ENCODE measurements at places on chromosomes 1 and 21.

- no peak for DNase-seq
These were observed 30.4 kb downstream of the ARID4B start for GRCh38 chr1:235297579-235297978.

- no peak for DNase-seq
These were observed 798 bp downstream of the PMF1 start for GRCh38 chr1:156213644-156213966.

- no peak for DNase-seq
These were observed 179.3 kb upstream of the PLXNA2 start for GRCh38 chr1:208423526-208423925.

GRCh38 chr1:21523297-21523813, 14.1 kb downstream of the ALPL start:
- DNase-seq: no peak

DNA sequence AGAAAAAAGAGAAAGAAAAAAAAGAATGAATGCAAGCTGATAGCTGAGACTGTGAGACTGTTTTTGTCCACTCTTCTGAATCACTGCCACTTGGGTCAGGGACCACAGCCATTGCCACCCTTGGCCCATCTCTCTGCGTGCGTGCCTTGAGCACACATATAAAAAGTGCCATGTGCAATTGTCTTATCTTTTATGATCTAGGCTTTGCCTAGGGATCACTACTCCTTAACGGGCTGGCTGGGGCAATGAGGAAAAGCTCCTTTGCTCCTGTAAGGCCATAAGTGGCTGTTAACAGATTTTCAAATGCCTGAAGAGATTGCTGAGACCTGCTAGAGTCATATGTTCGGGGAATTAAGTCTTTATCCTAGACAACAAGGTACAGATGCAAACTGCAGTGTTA, 8.2 kb downstream of the SPATA46 start:
- DNase-seq: no peak

GRCh38 chr1:56774067-56774609, 45.1 kb downstream of the FYB2 start:
- no peak for DNase-seq

- no peak for DNase-seq
These were observed 94.8 kb downstream of the TGFBR3 start for GRCh38 chr1:91791103-91791502.

- DNase-seq: no peak
These were observed 465.3 kb upstream of the PTBP2 start for GRCh38 chr1:96256130-96256790.

GRCh38 chr1:12621346-12622335, 3.6 kb upstream of the DHRS3 start:
- no peak for DNase-seq

DNA sequence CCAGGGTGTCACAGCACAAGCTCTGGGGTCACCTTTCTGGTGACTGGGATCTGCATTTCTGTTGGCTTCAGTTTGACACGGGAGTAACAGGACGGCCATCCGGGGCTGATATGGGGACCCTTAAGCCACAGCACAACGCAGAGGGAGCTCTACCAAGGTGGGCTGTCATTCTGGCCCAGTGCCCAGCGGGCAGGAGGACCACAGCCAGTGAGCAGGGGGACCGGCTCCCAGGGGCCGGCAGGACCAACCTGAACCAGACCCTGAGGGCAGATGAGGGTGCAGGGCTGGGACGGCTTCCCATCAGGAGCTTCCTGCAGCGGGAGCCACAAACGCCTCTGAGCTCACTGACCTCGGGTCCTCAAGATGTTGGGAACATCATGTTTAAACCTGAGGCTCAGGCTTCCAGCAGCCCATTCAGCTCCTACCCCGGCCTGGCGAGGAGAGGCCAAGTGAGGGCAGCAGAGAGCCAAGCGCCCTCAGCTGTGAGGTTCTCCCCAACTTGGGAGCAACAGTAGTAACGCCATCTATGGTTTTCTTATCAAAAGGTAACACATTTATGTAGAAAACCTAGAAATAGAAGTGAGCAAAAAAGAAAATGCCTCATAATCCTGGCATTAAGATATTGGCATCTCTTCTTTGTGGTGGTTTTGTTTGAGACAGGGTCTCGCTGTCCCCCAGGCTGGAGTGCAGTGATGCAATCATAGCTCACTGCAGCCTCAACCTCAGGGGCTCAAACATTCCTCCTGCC, 26.8 kb downstream of the TMEM201 start:
- DNase-seq: no peak

DNA sequence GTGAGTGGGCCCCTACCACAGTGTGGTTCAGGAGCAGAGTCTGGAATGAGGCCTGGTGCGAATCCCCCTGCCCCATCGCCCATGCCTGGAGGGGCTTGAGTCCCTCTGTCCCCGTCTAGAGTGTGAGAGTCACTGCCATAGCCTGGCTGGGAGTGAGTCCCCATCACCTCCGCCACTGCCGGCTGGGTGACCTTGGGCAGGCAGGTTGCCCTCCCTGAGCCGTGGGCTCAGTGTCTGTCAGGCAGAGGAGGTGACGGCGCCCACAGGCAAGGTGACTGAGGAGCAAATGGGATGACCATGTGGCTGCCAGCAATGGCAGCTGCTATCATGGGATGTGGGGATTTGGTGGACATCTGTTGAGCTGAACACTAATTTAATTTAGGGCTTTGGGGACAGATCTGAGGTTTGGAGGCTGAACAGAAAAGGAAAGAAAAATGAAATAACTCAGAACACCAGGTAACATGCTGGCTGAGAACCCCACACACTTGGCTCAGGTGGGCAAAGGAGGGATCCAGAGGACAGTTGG, 38.1 kb upstream of the GPR153 start:
- DNase-seq: no peak

DNA sequence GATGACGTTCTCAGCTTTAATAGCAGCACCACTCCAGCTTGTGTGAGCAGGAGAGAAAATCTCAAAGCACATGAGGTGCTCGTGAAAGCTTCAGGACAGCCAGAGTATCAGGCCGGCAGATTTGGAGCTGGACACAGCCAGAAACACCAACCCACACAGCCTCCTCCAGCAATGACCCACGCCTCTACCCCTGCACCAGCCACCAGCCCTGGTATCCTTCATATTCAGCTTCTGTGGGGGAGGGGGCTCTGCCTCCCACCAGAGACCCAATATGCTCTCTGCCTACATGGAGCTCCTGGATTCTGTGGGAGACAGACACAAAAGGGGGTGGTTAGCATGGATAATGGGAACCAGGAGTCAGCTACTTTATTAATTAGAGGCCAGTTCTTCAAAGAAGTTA, 133.6 kb upstream of the FMN2 start:
- no peak for DNase-seq

DNA sequence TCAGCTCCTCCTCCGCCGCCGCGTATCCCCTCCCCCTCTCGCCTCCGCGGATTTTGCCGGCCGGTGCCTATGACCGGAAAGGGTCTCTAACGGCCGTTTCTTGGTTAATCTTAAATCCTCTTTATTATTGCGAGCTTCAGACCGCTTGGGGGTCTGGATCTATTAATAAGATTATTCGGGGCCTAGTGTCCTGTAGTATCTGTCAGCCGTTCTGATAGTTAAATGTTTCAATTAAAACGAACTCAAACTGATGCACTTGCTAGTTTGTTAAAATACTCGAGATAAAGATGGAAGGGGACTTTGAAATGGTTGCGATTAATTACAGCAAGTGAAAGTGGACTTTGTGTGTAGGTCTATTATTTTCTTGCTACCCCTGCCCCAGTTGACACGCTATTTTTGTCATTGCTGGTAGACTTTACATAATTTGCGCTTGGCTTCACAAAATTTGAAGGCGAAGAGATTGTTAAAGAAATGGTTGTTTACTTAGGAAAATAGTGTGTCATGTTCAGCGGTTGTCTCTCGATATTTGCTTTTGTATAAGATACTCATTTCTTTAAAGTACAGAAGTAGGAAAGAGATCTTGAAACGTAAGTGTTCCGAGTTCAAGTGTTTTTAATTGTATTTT, 779 bp downstream of the SON start:
- peak; percentile 41 for DNase-seq

DNA sequence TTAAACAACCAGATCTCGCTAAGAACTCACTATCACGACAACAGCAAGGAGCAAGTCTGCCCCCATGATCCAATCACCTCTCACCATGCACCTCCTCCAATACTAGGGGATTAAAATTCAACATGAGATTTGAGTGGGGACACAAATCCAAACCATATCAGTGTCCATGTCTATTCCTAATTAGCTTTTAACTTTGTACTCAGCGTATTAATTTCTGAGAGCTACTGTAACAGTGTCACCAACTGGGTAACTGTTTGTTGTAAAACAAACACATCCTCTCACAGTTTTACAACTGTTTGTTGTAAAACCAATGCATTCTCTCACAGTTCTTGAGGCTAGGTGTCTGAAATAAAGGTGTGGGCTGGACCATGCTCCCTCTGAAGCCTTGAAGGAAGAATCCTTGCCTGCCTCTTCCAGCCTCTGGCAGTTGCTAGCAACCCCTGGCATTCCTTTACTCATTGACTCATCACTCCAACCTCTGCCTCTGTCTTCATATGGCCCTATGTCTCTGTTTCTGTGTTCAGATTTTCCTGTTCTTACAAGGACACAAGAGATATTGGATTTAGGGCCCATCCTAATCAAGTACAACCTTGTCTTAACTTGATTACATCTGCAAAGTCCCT, 121.2 kb downstream of the LTN1 start:
- DNase-seq: no peak

DNA sequence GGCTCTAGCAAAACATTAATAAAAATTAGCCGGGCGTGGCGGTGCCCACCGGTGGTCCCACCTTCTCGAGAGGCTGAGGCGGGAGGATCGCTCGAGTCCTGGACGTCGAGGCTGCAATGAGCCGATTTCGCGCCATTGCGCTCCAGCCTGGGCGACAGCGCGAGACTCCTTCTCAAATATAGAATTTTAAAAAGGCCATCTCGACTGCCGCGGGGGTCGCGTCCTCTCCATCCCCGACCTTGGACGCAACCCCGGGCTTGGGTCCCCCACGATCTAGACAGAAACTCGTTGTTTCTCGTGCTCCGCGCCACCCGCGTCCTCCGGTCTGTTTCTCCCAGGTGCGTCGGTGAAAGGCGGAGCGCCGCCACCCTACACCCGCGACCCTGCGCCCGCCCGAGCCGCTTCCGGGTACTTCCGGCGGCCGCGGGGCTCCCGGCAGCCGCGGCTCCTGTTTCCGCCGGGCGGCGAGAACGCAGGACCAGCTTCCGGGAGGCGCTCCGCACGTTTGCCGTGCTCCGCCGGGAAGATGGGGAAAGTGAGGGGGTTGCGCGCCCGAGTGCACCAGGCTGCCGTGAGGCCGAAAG, at the start of gene SLX9:
Gene SLX9 (plus strand): TSS at position 498 of the 584 bp plus-strand sequence. CDS start 29 bp downstream, at position 527.
- peak; percentile 65 for DNase-seq

DNA sequence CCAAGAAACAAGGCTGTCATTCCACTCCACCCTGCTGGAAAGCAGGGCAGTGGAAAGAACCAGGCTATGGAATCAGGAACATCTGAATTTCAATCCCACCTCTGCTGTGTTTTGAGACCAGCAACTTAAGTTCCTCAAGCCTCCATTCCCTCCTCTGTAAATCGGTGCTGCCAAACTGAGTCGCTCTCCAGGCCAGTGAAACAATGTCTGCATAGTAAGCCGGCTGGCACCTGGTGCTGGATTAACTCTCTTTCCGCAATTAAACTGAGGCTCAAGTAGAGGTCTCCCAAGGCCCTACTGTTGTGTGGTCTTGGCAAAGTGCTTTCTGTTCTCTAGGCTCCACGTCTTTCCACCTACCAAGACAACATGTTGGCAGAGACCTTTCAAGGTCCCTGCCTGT, 65.3 kb downstream of the SSBP3 start:
- DNase-seq: no peak

DNA sequence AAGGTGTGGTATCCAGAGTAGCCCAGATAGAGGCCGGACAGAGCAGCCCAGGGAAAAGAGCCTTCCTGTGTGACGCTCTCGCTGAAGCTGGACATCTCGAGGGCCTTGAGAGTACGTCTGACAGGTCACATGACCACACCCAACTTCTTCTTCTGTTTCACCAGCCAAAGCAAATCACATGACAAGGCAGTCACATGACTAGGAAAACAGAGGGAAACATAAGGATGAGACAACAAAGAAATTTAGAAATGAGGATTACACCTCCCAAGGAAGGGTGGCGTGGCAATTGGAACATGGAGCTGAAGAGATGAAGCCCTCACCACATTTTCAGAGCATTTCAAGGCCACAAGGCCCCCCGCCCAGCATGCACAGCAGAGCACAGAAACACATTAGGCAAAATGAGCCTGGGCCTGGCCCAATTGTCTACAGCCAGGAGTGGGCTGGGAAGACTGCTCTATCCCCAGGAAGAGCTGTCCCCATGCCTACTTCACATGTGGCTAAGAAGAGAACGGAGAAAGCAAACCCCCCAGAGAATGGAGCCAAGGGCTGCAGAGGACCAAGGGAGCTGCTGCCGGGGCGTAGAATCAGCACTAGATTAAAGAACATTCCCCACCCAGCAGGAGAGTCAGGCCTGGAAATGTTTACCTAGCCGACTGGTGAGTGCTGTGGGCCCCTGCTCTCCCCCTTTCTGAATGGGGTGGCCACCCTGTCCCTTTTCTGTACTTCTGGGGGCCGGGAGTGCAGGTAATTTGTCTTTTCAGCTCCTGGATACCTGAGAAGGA, 305.1 kb downstream of the NPHP4 start:
- DNase-seq: no peak

- no peak for DNase-seq
These were observed 89.9 kb downstream of the RAVER2 start for GRCh38 chr1:64834734-64835133.

DNA sequence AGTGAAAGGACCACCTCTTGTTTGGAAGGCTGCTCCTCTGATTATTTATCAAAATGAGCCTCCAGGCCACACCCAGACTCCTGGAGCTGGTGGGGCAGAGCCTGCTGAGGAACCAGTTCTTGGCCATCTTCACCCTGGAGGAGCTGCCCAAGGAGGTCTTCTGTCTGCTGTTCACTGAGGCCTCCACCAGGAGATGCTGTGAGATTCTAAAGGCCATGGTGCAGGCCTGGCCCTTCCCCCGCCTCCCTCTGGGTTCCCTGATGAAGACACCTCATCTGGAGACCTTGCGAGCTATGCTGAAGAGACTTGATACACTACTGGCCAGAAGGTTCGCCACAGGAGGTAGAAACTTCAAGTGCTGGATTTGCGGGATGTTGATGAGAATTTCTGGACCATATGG, 61.7 kb upstream of the GJA8 start:
- DNase-seq: no peak

DNA sequence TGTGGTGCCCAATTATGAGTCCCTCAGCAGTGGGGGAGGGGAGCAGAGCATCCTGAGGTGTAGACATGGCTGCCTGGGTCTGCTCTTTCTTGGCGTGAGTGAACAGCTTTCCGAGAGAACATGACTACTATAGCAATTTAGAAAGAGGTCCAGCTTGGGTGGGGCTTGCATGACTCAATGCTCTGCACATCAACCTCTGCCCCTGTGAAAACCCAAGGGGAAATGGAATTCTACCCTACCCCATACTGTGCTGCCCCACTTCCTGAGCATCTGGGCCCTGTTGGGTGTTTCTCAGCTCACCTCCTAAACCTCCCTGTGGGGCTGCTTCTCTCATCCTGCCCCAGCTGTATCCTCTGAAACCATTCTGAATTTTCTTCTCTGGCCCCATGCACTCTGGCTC, 8.2 kb upstream of the AZIN2 start:
- DNase-seq: no peak

GRCh38 chr21:26812173-26812572, 33.0 kb downstream of the ADAMTS1 start:
- DNase-seq: no peak
